ENCODE measurements at places on chromosomes 2 and 18. TPM values are rescaled to one million over a fixed set of nuclear protein-coding genes. Genes with fewer than 3 reads are reported as not detected.

DSC1 gene
- total RNA-seq, result 0.04 TPM

CYP27A1 gene
- 14.3 TPM for total RNA-seq

ICOS gene
- total RNA-seq, result not detected

TLX2 gene
- not detected for total RNA-seq

KCMF1 gene
- 138 TPM for total RNA-seq

EPB41L3 gene
- 44.2 TPM for total RNA-seq

RAX gene
- not detected for total RNA-seq

EPB41L5 gene
- total RNA-seq, result 35.4 TPM

MAB21L4 gene
- total RNA-seq, result not detected

SH3BP4 gene
- 45.8 TPM for total RNA-seq

CNGA3 gene
- not detected for total RNA-seq

EN1 gene
- not detected for total RNA-seq

ACOXL gene
- 6.0 TPM for total RNA-seq

CFAP65 gene
- not detected for total RNA-seq

GAL3ST2 gene
- total RNA-seq, result not detected

ATOH8 gene
- 1.1 TPM for total RNA-seq

CHPF gene
- 113 TPM for total RNA-seq

ALPI gene
- total RNA-seq, result not detected

GRB14 gene
- total RNA-seq, result 6.0 TPM

COL3A1 gene
- total RNA-seq, result not detected

POMC gene
- total RNA-seq, result 4.4 TPM

PTH2R gene
- total RNA-seq, result 0.03 TPM

CCDC141 gene
- total RNA-seq, result 1.2 TPM

UGT1A4 gene
- total RNA-seq, result not detected

VWA3B gene
- 1.0 TPM for total RNA-seq

FHOD3 gene
- 2.1 TPM for total RNA-seq

NGEF gene
- 3.9 TPM for total RNA-seq

SFT2D3 gene
- total RNA-seq, result 13.4 TPM

DNAH7 gene
- under 0.01 TPM for total RNA-seq

FEV gene
- total RNA-seq, result not detected

RTKN gene
- 93.4 TPM for total RNA-seq

SRBD1 gene
- total RNA-seq, result 24.1 TPM

SH3RF3 gene
- total RNA-seq, result 1.0 TPM

GALNT13 gene
- 8.7 TPM for total RNA-seq

LYPD6 gene
- total RNA-seq, result 3.0 TPM

DUSP19 gene
- 1.3 TPM for total RNA-seq

Measured in H7 (cell line).